ENCODE measurements at places on chromosomes 1 and 21.

DNA sequence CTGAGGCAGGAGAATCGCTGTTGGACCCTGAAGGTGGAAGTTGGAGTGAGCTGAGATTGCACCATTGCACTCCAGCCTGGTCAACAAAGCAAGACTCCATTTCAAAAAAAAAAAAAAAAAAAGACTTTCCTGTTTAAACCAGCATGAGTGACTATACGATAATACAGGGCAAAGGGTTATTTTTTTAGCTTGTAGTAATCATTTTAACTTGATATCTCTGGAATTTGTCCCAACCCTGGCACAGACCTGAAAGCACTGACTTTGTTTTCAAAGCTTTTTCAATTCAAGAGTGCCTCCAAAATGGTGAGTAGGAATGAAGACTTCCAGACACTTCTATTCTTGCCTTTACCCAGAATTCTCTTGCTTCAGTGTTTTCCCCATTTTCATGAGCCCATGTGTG lies 4.4 kb upstream of the TMCO2 start:
- DNase-seq = no peak

GRCh38 chr1:6954591-6954990 lies 169.3 kb downstream of the CAMTA1 start:
- peak; percentile 70 for DNase-seq

GRCh38 chr1:234582681-234583301 lies 27.2 kb downstream of the IRF2BP2 start:
- DNase-seq = peak; percentile 87

DNA sequence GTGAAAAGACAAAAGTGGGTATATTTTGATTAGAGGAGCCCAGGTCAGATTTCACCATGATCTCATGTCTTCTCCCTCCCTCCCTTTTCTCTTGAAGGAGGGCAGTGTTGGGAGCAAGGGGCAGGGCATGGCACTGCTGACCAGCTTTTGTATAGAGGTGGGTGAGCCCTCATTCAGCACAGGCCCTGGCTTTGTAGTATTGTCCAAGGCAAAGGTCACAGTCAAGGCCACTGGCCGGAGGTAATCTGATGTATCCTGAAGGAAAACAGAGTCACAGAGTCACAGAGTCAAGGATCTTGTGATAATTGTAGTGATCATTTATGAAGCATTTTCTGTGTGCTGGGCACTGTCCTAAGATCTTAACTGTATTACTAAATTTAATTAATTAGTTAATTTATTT lies 11.9 kb downstream of the ITGA10 start:
- DNase-seq = no peak

GRCh38 chr1:229470406-229471043 lies 36.6 kb upstream of the ACTA1 start:
- no peak for DNase-seq

- no peak for DNase-seq
These were observed 38.0 kb upstream of the HMGN1 start for GRCh38 chr21:39386899-39387298.

- DNase-seq = no peak
These were observed 4.3 kb upstream of the S100A9 start for GRCh38 chr1:153353226-153353947.

DNA sequence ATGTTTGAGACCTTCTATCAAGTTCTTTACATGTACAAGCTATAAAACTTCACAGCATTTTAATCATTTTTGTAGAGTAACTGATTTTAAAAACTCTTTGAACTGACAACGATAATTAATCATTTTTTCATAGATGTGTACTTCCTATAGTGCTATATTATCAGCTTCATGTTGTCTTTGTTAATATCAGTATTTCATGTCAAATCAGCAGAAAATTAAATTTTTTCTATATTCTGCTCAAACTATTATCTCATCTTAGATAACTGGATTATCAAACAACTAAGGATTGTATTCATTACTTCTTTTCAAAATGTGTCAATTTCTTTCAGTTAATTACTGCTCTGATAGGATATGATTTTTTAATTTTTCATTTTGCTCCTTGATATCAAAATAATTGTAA lies 214.6 kb upstream of the RGS18 start:
- DNase-seq = no peak

DNA sequence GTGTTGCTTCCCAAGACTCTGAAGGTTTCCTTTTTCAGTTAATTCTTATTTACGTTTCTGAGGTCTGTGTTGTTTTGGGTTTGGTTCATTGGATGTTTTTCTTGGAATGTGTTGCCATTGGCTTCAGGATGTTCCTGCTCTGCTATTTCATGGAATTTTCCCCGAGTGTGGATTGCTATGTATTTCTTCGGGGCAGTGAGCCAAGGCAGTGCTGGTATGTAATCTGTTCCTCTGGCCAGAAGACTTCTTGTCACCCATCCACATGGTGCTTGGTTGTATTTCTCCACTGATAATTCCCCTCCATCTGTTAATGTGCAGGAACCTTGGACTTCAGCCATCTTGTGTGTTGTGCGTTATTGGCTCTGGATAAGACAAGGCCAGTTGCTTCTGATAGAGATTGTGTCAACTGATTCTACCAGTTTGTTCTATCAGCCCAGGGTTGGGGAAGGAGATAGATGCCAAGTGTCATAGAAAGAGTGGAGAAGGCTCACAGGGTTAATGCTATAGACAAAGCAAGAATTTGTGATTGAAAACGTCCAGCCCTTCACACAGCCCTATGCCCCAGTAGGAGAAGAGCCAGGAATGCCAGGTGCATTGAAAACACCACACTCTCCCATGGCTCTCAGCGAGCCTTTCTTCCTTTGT lies 505.2 kb downstream of the PLPP3 start:
- DNase-seq = peak; percentile 97

- peak; percentile 34 for DNase-seq
These were observed 191.0 kb downstream of the TPR start for GRCh38 chr1:186183970-186184628.

- no peak for DNase-seq
These were observed 29.7 kb upstream of the FMOD start for GRCh38 chr1:203380420-203381150.

DNA sequence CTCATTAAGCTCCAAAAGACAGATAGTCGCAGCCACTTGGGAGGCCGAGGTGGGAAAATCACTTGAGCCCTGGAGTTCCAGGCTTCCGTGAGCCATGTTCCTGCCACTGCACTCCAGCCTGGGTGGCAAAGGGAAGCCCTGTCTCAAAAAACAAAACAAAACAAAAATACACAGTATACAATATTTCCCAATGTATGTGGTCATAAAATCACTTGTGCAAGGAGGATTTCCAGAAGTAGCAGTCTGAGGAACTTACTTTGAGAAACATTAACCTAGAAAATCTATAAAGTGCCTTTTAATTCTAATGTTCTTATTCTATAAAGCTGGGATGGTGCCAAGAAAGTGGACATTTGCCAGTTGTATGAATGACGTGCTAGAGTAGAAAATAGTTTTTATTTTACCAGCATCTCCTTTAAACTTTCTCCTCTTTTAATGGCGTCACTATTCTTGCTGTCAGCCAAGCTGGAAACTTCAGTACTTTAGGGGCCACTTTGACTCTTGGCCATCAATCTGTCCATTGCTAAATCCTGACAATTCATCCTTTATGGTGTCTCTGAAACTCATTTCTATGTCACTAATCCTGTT lies 22.5 kb downstream of the FAM177B start:
- peak; percentile 62 for DNase-seq

DNA sequence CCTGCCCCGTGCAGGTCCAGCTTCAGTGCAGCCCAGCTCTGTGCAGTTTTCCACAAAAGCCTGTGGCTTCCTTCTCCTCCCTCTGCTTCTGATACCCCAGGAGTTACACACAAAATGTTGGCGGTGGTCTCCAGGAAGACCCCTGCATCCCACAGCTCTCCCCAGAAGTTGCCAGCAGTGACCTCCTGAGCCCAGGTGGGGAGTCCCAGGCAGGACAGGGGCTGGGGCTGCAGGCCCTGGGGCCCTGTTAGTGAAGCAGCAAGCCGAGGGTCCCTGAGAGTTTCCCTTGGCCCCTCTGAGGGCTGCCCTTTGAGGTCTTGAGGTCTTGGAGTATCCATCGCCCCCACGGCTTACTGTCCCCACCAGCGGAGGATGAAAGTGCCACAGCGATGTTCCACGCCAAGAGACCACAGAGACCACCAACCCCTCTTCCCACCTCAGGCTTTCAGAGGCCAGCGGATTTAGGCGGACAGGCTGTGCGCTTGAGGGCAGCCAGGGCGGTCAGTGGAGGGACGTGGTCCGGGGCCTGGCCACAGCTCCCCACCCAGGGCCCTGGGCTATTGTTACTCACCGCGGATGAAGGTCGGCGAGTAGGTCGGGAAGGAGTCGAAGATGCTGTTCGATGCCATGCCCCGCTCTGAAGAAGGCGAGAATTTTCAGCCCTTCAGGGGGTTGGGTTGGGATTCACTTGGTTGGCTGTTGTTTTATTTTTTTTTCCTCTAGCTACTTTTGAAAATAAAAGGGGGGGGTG lies 34.0 kb upstream of the RUNX3 start:
- DNase-seq = no peak

- no peak for DNase-seq
These were observed 58.4 kb upstream of the EFHD2 start for GRCh38 chr1:15351310-15351709.

DNA sequence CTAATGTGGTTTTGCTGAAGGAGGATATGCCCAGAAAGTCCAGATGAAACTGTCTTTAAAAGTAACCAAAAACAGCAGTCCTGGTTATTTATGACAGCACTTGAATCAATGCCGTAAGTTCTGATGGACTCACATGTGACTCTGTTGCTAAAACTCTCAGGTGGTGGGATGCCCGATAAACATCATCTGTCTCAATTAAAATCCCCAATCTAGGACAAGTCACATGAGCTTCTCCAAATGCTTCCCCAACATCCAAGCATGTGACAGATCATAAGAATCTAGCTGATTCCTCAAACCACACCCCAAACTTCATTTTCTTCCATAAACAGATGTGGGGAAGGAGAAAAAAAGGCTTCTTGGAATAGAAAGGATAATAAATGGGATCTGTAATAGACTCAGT lies 786 bp upstream of the CTSK start:
- peak; percentile 5 for DNase-seq

DNA sequence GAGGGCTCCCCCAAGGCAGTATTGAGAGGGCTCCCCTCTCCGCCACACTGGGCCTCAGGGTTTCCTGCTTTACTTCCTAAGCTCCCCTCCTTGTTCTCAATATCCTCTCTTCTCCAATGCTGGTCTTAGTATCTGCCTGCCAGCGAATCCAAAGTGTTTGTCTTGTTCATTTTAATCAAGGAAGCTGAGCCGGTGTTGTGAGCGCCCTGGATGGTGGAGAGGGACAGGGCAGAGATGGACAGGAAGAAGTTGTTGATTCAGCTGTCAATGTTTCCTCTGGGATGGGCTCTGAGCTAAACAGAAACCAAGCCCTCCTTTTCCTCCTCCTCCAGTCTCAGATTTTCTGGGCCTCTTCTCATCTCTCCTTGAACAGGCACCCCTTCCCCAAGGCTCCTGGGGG lies 5.4 kb downstream of the OLFML3 start:
- peak; percentile 59 for DNase-seq

DNA sequence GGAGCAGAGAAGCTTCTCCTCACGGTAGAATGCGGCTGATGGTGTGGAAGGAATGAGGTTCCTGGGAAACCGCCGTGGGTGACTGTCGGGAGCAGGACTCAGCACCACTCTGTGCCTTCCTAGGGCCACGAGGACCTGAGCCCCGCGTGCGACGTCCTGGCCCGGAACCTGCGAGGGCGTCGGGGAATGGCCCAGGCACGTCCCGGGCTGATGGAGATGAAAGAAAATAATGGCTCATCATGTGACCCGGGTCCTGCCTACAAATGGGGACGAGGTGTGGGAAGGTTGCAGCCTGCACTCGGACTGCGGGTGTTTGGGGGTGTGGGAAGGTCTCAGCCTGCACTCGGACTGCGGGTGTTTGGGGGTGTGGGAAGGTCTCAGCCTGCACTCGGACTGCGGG lies 25.1 kb upstream of the TTLL10 start:
- DNase-seq = no peak

GRCh38 chr21:44952116-44952928 lies 12.5 kb downstream of the SLX9 start:
- peak; percentile 82 for DNase-seq

DNA sequence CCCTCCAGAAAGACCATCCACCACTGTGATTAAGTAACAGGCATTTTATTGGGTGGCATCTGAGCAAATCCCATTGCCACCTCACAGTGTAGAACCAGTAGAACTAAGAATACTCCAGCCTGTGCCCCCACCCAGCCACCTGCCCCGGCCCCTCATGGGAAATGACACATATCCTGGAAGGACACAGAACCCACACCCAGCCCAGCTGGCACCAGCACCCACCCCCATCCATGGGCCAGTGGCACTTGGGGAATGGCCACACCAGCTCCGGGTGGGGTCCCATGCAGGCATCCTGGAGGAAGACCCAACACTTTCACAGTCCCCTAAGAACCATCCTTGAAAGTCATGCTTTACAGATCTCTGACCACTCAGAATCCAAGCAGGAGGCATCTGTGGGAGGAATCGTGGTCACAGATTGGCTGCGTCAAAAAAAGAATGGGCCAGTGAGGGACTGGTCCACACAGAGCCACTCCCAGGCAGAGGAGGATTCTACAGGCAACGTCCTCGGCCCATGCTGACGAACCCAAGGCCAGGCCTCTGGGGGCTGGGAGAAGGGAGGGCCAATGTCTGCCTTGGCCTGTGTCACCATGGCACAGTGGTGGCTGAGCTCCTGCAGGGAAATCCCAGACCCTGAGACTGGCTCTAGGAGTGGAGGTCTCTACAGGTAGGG lies 12.1 kb upstream of the TAS1R2 start:
- no peak for DNase-seq

DNA sequence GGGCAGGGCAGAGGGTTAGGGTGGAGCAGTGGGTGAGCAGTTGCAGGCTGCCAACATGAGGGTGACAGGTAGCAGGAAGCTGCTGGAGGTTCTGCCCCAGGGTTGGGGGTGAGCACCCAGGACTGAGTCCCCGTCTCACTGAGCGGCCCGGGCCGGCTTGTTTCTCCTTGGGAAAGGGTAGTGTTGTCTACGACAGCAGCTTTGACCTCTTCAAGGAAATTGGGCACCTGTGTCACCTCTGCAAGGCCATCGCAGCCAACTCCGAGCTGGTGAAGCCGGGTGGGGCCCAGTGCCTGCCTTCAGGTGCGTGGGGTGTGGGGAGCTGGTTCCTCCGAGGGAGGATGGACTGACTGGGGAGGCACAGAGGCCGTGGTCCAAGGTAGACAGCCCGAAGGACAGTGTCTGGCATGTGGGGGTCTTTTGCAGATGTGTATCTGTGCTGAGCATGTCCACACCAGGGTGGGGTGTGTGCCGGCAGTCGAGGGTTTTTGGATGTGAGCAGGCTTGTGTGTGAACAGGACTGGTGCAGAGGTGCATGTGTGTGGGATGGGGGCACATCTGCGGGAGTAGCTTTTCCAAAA lies 51.9 kb downstream of the DISP3 start:
- no peak for DNase-seq
